ENCODE measurements at places on chromosomes 4 and X.

DNA sequence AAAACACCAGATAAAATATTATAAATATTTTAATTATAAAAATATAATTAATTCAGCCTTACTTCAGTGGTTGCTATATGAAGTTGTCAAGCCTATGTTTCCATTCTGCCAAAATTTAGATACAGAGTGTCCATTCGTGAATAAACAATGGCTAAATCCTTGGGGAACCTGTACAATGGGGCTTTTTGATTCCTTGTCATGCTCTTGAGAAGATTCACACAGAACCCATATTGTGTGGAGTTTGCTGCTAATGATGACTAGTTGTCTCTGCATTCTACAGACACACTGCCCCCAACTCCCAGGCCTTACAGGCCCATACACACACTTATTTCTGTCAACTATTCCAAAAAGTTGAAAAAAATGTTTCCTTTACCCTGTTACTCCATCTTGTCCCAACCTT, 33.4 kb upstream of the MAGEC2 start:
- DNase-seq = no peak

DNA sequence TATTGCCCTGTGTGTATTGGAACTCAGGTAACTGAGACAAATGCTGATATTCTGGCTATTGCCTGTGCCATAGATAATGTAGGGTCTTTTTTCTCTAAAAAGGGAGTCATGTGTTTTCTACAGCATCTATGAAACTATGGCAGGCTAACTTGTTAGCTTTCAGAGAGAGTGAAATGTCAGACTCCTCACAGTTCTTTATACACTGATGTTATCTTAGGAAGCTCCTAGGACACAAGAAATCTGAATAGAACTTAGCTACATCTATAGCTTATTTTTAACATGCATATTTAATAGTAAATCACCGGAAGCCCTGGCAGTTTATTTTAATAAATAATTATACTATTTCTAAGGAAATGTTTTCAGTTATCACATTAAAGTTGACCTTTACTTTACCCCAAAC, 369.6 kb downstream of the NAF1 start:
- DNase-seq = no peak

- no peak for DNase-seq
Observed at GRCh38 chr4:31682796-31683195, 962.6 kb downstream of the PCDH7 start.

DNA sequence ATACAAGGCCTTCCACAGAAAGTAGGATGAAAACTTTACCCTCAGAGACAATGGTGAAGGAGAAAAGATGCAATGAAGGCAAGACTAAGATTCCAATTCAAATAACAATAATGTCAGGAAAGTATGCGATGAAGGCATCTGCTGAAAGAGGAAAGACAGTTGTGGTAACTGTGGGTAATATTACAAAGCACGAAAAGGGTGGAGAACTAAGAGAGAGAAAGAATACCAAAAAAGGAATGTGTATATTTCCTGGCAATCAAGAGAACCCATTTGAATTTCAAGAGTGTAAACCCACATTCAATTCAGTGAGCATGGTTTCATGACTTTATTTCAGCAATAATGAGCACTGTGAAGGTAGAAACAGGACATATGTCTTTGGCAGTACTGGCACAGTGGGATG, 225.5 kb downstream of the PALLD start:
- no peak for DNase-seq

GRCh38 chr4:100461807-100462605, 55.8 kb downstream of the EMCN start:
- DNase-seq = no peak

- DNase-seq = no peak
Observed at GRCh38 chr4:41196633-41197332, 17.6 kb downstream of the APBB2 start.

GRCh38 chr4:8571702-8572685, 8.2 kb upstream of the GPR78 start:
- no peak for DNase-seq

DNA sequence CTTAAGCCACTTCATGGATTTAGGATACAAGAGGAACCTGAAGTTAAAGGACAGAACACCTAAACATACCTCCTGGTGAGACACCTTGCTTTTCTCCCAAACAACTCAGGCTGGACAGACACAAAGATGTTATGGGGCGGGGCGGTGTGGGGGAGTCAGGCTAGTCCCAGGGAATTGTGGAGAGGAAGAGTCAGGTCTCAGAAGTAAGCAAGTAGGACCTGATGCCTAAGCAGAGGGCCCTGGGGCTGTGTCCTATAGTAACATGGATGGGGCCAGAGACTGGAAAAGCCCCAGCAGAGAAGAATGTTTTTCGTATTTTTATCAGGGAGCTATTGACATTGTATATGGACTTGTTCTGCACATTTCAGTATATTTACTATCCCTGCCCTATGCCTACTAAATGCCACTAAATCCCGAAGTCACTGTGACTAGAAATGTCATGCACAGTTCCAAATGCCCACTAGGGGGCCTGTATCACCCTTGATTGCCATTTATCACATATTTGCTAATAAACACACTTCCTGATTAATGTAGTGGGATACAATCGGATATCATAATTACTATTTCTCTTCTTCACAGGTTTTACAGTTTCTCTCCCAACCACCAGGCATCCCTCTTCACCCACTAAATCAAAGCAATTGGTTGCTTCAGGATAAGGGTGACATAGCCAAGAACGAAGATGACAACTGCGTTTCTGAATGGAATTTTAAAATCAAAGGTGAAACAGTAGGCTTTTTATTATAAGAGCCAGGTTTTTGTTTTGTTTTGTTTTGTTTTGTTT, 23.8 kb upstream of the ARHGAP10 start:
- DNase-seq = peak; percentile 25

DNA sequence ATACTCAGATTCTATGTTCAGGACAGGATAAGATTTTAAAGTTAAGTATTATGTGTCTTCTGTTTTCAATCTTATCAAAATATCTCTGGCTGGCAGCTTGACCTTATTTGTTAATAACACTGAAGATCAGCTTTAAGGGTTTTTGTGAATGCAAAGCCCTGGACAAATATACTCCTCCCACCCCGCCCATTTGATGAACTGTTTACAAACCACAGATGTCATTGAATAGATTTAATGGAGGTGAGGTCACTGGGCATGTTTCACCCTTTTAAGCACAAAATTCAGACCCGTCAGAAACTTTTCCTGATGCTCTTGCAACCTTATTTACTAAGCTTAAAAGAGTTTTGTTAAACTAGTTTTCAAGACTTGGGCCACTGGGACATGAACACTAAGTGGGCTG, 10.1 kb upstream of the CXCL8 start:
- DNase-seq = no peak

DNA sequence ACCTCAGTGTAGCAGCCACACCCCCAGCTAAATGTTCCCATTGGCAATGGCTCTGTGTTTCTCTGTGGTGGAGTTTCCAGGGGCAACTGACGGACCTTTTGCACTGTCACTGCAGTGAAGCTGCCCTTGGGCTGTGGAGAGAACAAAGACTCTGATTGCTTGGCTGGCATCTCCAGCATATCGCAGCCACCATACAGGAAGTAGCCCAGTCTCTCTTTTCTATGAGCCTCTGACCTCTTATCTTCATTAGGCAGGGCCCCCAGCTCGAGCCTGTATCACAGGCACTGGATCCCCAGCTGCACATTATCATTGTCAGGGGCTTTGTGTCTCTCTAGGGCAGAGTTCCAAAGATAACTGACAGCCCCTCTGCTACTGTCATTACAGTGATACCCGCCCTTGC, 483.5 kb downstream of the ARAP2 start:
- no peak for DNase-seq

DNA sequence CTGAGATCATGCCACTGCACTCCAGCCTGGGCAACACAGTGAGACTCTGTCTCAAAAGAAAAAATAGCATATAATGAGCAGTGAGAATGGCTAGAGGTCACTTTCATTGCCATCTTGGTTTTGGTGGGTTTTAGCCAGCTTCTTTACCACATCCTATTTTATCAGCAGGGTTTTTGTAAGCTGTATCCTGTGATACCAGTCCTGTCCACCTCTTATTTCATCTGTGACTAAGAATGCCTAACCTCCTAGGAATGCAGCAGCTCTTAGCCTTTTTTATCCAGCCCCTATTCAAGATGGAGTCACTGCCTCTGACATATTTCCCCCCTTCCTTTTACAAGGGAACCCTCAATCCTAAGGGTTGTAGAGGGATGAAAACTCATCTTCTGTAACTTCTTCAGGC, 26.1 kb upstream of the IGFBP7 start:
- no peak for DNase-seq

DNA sequence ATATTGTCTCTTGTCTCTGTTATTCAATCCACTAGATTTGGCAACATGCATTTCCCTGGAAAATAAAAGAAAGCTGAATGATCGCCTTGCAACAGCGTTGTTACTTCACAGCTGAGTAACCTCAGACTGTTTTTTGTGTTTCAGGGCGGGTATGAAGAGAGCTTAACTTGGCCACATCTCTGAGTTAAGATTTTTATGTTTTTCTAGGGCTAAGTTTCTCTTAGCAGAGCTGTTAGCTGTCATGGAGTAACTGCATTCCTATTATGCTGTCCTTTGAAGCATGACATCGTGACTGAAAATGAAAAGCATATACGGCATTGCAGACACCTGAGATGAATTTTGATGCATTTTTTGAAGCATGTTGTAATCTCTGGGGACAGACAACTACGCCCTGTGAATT, 1798.9 kb downstream of the PCDH7 start:
- no peak for DNase-seq

GRCh38 chrX:41828826-41829225, 94.5 kb downstream of the CASK start:
- DNase-seq = no peak

DNA sequence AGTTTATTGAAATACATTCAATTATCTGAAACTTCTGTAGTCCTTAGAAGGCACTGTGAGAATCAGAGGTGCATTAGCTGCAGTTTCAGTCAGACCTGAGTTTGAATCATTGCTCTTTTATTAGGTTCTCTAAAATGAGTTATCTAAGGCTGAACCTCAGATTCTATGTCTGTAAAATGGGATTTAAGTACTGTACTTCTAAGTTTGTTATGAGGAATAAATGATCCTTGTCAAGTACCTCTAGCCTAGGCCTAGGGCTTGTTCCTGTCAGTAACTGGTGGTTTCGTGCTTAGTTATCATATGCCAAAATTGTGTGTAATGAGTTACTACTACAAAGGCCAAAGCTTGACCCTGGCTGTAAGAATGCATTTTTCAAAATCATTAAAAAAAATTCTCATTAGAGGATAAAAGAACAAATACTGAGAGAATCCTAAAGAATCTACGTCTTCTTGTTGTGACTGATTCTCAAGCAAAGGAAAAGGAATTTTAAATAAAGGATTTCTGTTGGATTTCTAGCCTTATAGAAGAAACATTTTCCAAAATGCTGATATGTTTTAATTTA, 65.8 kb downstream of the SLIT2 start:
- DNase-seq = no peak

GRCh38 chr4:10866666-10867065, 182.1 kb upstream of the CLNK start:
- no peak for DNase-seq

GRCh38 chr4:182653596-182653995, 263.6 kb downstream of the DCTD start:
- DNase-seq = no peak

DNA sequence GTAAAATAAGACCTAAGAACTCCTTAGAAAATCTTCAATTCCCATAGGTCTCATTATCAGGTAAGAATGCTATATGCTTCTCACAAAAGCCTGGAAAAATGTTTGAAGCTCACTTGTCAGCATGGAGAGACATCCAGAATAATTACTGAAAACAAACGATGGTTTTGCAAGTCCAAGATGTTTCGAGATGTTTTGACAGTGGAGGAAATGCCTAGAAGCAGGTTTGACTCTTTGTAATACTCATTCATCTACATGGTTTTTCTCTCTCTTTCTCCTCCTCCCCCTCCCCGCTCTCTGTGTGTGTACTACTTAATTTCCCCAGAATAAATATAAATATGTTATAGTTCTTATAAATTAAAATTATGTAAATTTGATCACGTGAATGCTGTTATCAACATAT, 131.9 kb upstream of the NR3C2 start:
- DNase-seq = no peak

GRCh38 chr4:156948133-156948532, 23.5 kb downstream of the PDGFC start:
- DNase-seq = no peak

GRCh38 chr4:114998316-114998715, 115.1 kb downstream of the NDST4 start:
- no peak for DNase-seq

DNA sequence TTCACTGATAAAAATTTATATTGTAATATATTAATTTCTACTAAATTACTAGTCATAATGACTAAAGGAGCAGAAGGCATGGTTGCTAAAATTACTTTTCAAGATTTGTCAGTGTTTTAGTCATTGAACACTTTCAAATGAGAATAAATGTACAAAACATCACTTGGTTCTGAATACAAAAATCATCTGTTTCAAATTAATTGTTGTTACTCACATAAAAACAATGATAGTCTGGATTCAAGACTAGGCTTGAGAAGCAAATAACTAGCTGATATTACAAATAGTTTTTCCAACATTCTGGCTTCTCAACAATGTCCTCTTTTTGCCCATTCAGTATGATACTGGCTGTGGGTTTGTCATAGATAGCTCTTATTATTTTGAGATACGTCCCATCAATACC, 112.5 kb downstream of the ANAPC10 start:
- no peak for DNase-seq

- no peak for DNase-seq
Observed at GRCh38 chr4:68337004-68337403, 12.9 kb downstream of the YTHDC1 start.

DNA sequence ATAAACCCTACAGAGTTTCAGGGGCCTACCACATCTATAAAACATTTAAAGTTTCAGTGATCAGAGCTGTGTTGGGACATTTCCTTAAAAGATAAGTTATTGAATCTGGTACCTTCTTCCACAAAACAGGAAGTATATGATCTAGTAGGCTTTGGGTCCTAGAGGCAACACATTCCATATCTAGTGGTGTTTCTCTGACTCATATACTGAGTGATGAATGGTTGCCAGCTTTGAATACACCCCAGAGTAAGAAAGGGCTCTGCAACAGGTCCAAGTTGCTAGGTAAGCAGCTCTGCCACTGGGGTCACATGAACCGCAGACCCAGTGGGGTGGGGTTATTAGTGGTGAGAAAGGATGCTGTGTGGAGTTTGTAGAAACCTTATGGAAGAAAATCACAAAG, 32.4 kb upstream of the BLTP1 start:
- DNase-seq = no peak

DNA sequence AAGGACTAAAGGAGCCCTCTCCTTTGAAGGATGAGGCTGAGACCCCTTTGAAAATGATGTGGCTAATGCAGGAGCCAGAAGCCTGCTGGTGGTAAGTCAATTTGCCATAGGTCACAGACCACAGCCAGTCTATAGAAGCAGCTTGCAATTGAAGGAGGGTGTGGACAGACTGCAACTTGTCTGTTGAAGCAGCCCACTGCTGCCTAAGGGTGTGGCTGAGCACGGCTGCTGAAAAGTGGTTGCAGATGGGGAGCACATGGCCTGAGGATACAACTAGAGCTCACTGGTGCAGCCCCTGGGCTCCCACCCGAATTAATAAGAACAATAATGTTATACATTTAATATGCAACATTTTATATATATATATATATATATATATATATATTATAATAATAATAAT, 11.4 kb upstream of the EXOC1L start:
- no peak for DNase-seq

GRCh38 chr4:100317032-100317864, 127.0 kb upstream of the DDIT4L start:
- DNase-seq = no peak

- no peak for DNase-seq
Observed at GRCh38 chrX:126550816-126551215, 1.8 kb downstream of the DCAF12L1 start.

GRCh38 chr4:112857461-112857860, 192.0 kb upstream of the ANK2 start:
- no peak for DNase-seq

Data from stimulated activated CD4-positive, alpha-beta T cell treated with anti-CD3 and anti-CD28 coated beads, Interleukin-4, amount 100 ng/mL, for 1 hour (primary cell).